ENCODE measurements at places on chromosomes 5 and 9. TPM values are rescaled to one million over a fixed set of nuclear protein-coding genes. Genes with fewer than 3 reads are reported as not detected.
A peak's percentile ranks its signal among the peaks of the same experiment; 100 is the strongest.

GRCh38 chr5:176583076-176583475 is 26.9 kb downstream of the GPRIN1 start:
- DNase-seq: no peak

PCDHB9 gene
- 1.6 TPM for total RNA-seq

- DNase-seq: no peak
Observed at GRCh38 chr9:78746010-78746409, 449.1 kb downstream of the PSAT1 start.

ENTREP1 gene
- total RNA-seq: 23.8 TPM

DNA sequence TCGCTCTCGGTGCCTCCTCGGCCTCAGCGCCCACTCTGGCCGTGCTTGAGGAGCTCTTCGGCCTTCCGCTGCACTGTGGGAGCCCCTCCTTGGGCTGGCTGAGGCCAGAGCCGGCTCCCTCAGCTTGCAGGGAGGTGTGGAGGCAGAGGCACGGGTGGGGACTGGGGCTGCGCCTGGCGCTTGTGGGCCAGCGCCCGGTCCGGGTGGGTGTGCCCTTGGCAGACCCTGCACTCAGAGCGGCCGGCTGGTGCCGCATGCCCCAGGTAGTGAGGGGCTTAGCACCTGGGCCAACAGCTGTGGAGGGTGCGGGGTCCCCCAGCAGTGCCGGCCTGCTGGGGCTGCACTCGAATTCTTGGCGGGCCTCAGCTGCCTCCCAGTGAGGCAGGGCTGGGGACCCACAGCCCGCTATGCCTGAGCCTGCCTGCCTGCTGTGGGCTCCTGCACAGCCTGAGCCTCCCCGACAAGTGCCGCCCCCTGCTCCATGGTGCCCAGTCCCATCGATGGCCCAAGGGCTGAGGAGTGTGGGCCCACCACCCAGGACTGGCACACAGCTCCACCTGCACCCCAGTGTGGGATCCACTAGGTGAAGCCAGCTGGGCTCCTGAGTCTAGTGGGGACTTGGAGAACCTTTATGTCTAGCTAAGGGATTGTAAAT is 2085.2 kb upstream of the ACO1 start:
- DNase-seq: no peak

DNA sequence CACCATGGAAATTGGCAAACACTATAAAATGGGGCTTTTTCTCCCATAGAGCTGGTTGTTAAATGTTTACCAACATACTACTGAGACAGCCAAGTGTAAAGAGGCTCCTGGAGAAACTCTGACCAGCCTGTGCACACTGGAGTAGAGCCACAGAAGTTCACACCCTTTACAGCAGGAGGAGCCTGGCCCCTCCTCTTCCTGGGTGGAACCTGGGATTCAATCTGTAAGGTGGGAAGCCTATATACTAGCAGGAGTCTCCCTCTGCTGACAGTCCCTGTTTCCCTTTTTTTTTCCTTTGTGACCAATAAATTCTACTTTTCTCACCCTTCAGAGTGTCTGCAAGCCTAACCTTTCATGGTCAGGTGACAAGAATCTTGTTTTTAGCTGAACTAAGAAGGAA is 10.4 kb upstream of the SLC30A5 start:
- no peak for DNase-seq

DNA sequence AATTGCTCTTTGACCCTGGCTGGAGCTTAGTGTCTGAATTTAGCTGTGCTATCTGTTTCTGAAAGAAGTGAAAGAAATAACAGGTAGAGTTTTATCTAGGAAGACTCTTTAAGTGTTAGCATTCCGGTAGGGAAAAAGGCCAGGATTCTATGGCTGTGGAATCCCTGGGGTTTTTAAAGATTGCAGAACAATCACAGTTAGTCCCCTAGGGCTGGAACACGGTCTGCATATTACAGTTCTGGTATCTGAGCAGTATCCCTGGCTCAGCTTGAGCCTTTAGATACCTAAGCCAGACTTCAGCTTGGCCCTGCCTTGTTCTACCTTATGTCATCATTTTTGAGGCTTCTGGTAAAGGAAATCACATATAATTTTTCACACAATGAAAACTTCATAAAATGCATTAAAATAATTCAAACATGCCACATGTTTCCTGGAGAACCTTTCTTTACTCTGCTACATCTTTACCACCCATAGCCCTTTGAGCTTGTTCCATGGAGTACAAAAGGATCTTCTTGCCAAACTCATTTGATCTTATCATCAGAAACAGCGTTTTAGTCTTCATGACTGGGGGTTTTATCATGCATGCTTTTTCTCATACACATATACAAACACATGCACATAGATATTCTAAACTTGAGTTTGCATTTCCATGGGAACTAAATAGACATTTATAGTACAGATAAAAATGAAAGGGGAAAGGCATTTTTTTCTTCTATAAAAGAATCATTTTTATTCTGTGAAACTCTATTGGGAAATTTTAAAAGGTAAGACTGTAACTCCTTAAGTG is 410.8 kb downstream of the CETN3 start:
- DNase-seq: no peak

TRPM3 gene
- total RNA-seq: 0.07 TPM

- no peak for DNase-seq
Observed at GRCh38 chr9:112725961-112726360, 8.0 kb upstream of the INIP start.

DOCK8 gene
- total RNA-seq: 13.9 TPM

GRCh38 chr5:95537501-95537900 is 17.3 kb downstream of the SKIC3 start:
- no peak for DNase-seq

DNA sequence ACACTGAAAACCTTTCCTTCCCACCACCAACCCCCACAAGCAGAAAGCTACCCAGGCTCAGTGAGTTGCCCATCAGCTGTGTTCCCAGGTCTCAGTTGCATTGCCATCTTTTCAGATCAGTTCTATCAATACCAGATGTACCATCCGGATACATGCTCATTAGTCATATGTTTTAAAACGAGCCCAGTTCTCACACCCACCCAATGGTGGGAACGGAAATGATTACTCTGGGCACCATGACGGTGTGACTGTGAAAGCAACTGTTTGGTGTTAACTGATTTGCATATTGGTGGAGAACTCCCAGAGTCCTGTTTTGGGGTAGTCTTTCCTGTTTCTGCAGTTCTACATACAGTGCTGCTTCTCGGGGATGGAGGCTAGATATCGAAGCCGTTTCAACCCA is 212.3 kb downstream of the TRIM36 start:
- no peak for DNase-seq

DNA sequence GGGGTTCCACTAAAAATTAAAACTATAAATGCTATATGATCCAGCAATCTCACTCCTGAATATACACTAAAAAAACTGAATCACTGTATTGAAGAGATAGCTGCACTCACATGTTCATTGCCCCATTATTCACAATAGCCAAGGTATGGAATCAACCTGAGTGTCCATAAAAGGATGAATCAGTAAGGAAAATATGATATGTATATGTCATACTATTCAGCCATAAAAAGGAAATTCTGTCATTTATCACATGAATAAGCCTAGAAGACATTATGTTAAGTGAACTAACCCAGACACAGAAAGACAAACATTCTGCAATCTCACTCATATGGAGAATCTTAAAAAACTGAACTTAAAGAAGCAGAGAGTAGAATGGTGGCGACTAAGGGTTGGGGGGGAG is 1376.2 kb upstream of the CDH9 start:
- no peak for DNase-seq

GRCh38 chr9:112554516-112554915 is 67.9 kb downstream of the KIAA1958 start:
- no peak for DNase-seq

DNA sequence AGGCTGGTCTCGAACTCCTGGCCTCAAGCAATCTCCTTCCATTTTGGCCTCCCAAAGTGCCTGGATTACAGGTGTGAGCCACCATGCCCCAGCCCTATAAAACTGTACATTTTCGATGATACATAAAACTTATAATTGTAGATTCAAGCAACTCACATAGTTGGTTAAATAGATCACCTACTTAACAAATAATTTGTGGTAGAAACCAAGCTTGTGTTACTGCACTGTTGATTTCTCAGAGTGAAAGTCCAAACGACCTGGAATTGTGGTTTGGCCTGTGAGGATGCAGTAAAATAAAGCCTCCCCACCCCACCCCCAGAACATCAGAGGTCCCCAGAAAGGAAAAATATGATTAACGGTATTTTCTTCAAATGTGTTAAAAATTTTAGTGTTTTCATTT is 92.7 kb downstream of the TRIO start:
- no peak for DNase-seq

GRCh38 chr9:111074395-111074794 is 36.1 kb upstream of the LPAR1 start:
- no peak for DNase-seq

F2RL2 gene
- total RNA-seq: 1.3 TPM

SAPCD2 gene
- total RNA-seq: 0.15 TPM

- no peak for DNase-seq
Observed at GRCh38 chr9:113057193-113057592, 669 bp upstream of the ZFP37 start.

DNA sequence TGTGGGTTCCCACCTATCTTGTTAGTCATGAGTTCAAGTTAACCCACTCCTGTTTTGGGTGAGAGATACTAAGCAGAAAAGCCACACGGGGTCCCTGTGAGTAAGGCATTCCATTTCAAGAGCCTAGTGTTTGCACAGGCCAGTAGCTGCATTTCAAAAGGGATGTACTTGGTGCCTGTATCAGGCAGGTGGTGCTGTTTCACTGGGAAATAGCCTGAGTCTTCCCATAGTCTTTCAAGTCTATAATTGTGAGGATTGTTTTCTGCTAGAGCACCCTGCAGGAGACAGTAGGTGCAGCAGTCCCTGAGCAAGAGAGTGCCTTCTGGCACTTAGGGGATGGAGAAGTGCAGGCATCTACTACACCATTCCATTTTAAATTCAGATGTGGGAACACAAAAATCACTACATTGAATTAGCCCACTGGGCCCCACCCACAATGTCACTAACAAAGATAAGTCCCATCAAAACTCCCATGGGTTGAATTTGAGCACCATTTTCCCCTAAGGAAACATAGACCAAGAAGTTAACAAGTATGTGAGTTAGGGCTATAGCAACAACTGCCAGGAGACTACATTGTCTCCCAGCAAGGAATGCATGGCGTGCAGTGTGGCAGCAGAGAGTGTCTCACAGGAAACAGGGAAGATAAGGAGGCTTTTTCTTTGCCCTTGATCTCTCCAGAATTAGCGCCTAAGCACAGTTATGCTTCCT is 263.2 kb downstream of the COX7C start:
- no peak for DNase-seq

- DNase-seq: peak; percentile 64
Observed at GRCh38 chr9:124260769-124261603, 3.2 kb downstream of the NEK6 start.

DNA sequence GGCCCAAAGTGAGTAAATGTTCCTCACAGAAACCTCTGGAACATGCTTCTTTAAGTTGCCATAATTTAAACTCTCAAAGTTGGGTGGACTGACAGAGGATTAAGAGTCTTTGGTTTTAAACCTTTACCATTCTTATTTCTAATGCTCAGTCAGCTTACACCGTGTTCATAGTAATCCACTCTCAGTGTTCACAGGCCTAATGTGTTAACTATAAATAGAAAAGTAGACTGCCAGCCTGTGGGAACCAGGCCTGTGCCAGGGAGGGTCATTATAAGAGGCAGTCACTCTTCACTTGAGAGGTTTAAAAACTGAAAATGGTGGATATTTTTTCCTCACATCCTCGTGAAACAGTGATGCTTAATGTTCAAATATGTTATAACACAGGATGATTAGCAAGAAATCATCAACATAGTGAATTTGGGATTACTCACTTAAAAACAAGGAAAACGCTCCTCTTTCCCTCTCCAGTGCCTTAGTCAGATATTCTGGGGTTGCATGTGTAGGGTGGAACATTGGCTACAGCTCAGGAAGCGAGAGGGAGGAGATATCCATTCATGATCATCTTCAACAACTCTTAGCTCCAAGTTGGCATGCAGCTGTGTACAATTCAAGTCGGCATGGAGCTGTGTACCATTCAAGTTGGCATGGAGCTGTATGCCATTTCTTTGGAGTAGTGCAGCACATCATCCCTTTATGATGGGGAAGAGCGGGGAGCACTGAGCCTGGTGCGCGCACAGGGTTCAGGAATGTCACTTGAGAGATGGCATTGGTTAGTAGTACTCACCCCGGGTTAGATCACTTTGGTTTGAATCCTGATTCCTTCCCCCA is 65.8 kb downstream of the KIAA1958 start:
- DNase-seq: no peak

- no peak for DNase-seq
Observed at GRCh38 chr5:2017540-2018389, 135.0 kb upstream of the IRX4 start.

PFN3 gene
- not detected for total RNA-seq

PIP5KL1 gene
- total RNA-seq: 0.50 TPM

DNA sequence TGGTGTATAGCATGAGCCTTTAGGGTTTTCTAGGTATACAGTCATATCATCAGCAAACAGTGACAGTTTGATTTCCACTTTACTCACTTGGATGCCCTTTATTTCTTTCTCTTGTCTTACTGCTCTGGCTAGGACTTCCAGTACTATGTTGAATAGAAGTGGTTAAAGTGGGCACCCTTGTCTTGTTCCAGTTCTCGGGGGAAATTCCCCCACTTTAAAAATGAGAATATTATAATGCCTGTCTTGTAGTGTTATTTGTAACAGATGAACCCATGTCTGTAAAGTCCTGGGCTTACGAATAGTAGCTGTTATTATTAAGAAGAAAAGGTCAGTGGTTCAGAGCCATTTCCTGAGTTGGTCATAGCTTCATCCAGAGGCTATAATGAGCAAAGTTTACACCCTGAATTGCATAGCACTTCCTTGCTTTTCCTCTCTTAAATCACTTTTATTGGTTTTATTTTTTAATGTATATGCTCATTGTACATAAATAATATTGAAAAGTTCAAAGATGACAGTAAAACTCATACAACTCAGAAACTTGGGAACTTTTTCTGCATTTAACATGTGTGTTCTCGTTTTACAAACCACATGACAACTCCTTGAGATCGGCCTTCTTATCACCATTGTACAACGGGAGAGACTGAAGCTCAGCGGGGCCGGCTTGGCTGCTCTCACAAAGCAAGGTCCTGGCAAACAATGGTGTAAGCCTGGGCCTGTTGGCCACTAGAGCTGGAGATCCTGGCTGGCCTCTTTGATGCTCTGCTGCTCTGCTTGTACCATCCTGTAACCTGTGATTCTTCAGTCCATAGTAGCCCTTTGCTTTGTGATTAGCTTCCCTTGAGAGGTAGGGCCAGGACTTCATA is 85.2 kb downstream of the CYFIP2 start:
- DNase-seq: no peak

PCDHGA3 gene
- 14.7 TPM for total RNA-seq

- DNase-seq: no peak
Observed at GRCh38 chr5:128144491-128144890, 60.9 kb downstream of the SLC12A2 start.

GRCh38 chr9:120663380-120663779 is 50.9 kb downstream of the MEGF9 start:
- no peak for DNase-seq

GRCh38 chr9:95477885-95478284 is 38.9 kb downstream of the PTCH1 start:
- no peak for DNase-seq

Measured in heart left ventricle (tissue), 16 donors.